Motor neuron (in vitro differentiated cells): ENCODE measurements at places on chromosomes 2 and 18.

DNA sequence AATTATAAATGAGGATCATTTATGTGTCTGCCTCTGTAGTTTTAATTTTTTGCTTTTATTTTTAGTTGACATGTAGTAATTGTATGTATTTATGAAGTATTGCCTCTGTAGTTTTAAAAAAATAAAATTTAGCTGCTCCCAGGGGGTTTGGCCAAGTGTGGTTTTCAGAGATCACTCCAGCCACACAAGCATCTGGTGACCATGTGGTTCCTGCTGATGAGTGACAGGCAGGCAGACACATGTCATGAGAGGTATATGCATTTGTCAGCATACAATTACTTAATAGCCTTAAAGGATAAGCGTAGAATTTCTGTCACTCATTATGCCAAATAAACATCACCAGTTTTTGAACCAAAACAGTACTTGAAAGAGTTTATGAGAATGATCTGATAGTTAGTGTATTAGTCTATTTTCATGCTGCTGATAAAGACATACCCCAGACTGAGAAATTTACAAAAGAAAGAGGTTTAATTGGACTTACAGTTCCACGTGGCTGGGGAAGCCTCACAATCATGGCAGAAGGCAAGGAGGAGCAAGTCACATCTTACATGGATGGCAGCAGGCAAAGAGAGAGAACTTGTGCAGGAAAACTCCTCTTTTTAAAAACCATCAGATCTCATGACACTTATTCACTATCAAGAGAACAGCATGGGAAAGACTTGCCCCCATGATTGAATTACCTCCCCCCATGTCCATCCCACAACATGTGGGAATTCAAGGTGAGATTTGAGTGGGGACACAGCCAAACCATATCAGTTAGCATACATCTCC is 29.6 kb downstream of the MREG start:
- no peak for ATAC-seq

DNA sequence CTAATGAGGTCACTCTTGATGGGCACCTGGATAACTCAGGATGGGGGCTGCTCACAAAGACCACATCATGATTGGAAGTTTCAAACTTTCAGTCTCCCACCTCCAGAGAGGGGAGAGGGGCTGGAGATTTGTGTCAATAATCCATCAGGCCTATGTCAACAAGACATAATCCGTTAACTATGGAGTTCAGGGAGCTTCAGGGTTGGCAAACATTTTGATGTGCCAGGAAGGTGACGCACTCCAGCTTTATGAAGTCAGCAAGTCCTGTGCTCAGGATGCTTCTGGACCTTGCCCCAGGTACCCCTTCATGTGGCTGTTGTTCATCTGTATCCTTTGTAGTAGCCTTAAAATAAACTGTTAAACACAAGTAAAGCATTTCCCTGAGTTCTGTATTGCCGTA is 19.0 kb downstream of the SKA1 start:
- ATAC-seq: no peak

DNA sequence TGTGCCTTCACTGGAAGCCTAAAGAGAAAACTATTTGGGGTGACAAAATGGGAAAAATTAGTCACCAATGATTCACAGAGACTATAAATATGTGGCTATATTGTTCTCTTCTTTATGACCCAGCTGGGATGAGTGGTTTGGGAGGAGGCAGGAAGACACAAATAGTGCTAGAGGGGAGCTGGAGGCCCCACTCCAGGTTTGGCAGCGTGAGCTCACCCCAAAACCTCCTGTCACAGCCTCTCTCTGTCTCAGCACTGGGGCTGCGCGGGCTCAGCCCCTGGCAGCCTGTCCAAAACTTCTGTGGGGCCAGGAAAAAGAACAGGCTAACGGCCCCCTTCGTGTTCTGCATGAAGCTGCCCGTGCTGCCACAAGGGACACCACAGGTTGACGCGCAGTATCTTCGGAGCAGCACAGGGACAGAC is 73.2 kb upstream of the LCLAT1 start:
- ATAC-seq: no peak

GRCh38 chr2:165328272-165328671 is 89.1 kb downstream of the SCN2A start:
- ATAC-seq: no peak

GRCh38 chr18:48840491-48840877 is 110.3 kb downstream of the SMAD7 start:
- ATAC-seq: no peak

GRCh38 chr18:79326413-79327198 is 69.1 kb upstream of the NFATC1 start:
- no peak for ATAC-seq

GRCh38 chr2:135586148-135586547 is 54.9 kb downstream of the R3HDM1 start:
- peak; percentile 99 for ATAC-seq

DNA sequence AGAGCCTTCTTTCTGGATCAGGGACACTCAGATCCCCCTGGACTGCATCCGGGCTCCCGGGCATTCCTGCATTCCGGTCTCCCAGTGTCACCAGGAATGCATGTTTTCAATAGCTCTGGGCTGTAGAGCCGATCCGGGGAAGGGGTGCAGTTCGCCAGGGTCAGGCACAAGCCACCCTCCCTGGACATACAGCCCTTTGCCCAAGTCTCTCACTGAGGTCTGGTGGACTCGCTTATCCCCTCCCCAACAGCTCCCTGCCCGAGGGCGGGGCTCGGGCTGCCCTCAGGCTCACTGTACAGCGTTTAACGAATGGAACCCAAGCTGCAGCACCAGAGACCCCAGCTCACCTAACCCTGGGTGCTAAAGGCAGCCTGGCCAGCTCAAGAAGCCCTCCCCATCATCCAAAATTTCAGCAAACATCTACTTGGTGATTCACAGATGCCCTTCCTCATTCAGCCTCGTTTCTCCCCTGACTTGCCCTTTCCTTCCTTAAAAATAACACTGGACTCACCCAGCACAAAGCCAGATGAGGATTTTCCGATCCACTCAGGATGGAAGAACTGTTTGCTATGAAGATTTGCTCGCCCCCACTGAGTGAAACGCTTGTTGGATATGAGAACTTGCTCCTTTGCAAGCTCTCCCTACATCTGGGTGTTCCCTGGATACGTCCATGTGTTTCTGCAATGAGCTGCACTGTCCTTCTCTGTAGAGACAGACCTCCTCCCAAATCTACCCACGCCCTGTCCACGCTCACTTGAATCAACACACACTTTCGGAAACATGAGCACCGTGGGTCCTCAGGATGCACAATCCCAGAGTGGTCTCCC is 58.1 kb downstream of the PXDN start:
- ATAC-seq: no peak

DNA sequence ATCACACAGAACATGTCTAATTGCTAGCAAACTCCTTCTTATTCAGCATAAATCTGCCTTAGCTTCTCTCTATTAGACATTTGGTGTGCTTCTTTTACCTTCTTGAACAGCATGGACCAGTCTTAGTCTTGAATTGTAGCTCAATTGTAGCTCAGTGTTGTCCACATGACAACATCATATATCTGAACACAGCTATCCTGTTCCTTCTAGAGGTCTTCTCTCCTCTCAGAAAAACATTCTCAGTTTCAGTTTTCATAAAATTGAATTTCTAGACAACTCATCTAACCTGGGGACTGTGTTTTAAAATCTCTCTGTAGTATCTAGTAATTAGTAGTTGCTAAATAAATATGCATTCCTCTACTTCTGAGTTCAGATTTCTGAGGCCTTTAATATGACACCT is 47.6 kb downstream of the CPO start:
- no peak for ATAC-seq

- no peak for ATAC-seq
Measured at GRCh38 chr2:12970861-12971260, 254.1 kb downstream of the TRIB2 start.

- peak; percentile 24 for ATAC-seq
Measured at GRCh38 chr2:109636317-109636716, 22.2 kb downstream of the SOWAHC start.

GRCh38 chr2:11520092-11520693 is 13.7 kb upstream of the GREB1 start:
- no peak for ATAC-seq

DNA sequence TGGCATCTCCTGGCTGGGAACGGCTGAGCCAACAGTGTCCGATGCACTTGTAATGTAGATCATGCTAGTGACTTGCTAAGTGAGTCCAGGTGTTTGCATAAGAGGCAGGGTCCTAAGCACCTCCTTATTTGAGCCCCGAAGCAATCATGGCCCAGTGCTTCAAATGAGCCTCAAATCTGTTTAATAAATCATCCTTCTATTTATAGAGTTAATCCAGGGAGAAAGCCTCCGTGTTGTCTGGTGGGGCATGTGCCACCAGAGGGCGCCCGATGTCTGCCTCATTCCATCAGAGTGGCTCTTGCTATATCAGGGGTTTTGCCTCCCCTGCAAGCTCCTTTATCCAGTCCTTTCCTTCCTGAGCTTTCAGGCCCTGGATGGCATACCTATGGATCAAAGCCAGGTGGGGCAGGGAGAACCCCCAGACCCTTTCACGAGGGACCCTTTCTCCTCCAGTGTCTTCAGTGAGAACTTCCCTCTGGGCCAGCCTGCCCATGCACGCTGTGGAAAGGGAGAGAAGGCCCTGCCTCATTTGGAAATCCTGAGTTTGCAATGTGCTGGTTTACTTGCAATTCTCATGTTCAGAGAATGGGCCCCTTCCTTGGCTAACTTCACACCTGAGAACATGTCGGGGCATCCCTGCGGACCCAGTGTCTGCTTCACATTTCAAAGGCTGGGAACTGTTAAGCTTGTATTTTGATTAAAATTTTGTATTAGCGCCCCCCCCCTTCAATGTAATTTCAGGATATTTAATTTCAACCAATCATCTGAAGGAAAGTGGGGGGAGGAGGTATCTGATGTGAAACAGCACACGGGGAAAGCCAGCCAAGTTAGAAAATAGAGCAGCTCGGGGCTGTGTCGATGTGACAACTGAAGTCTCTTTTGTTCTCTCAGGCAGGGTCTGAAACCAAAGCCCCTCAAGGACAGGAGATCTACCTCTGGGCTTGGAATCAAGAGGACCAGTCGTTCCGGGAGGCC is 39.7 kb downstream of the RDH14 start:
- peak; percentile 98 for ATAC-seq

DNA sequence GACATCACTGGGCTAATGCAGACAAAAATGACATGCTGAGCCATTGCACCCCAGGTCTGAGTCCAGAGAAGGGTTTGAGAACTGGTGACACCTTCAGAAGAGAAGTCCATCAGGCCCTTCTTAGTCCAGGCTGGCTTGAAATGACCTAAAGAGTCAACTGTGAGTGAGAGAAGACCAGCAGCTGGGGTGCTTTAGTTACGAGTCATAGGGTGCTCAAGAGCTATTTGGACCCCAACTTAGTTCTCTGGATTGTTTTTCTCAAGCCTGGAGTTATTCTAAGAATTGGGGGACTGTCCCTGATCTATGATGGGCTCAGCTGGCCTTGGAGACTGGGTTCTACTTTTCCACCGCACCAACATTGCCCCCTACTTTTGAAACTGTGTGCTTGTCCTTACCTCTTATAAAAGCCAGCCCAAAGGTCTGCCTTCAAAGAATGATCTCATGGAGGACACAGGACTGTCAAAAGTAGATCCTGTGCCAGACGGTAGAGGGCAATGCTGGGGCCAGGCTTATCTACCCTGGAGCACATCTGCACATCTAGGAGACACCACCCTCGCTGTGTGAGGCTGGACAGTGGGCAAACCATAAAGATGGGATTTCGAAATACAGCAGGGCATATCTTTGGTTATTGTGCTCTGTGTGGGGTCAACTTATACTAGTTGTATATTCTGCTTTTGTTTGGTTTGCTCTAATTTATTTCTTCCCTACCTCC is 333.0 kb upstream of the SLC14A2 start:
- no peak for ATAC-seq

- no peak for ATAC-seq
Measured at GRCh38 chr2:214226061-214226460, 184.8 kb upstream of the VWC2L start.

DNA sequence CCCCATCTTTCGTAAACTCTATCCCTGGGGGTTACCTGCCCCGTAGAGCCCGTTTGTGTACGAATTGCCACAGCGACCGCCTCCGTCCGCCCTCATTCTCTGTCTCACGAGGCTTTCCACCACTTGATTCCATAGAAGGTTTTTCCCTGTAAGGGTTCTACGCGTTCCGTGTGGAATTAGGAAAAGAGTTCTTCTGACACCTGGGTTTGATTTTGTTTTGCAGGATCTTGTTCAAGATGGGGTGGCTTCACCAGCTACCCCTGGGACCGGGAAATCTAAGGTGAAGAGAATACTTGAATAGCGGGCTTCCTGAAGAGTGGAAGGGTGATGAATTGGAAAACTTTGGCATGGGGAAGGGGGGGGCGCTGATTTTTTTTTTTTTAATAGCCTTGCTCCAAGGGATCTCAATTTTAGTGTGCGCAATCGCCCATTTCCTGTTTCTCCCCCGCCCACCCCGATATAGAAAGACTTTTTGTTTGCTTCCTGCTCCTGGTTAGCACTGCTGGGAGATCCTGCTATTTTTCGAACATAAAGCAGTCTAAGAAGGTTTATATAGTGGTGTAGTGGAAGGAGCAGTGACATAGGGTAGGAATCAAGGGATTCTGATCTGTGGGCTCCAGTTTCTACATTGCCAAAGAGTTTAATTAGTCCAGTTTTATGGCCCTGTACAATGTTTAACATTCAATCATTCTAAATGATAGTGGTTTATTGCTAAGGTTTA is 564 bp downstream of the GCC2 start:
- peak; percentile 50 for ATAC-seq

DNA sequence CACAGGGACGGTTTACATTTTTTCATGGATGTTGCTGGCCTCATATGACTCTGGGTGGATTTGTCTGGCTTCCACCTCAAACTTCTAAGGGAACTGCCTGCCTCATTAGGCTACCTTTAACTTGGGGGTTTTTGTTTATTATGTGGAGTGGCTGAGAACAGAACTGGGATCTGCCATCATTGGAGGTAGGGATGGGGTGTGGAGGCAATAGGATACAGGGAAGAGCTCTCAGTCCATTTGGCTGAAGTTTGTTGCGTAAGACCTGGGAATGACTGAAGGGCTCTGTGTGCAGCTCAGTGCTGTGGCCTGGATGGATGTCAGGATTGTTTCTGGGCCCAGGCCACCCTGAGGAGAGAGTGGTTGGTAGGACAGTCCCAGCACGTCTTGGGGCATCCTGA is 31.2 kb downstream of the ASB1 start:
- no peak for ATAC-seq

DNA sequence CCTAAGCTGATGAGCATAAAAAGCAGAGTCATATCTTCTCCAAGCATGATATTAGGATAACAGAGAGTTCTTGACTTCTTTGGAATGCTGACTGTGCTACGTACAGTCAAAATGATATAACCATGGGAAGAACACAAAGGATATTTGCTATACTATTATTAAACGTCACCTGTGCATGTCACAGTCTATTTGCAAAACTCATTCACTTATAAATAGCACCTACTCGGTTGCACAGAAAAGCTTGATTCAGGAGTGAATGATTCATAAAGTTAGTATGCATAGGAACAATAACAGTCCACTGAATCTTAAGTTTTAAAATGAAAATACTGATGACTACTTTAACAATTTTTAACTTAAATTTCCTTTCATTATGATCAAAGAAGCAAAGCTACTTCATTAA is 83.3 kb downstream of the SP3 start:
- ATAC-seq: no peak
